ENCODE measurements at places on chromosomes 6 and 20.

DNA sequence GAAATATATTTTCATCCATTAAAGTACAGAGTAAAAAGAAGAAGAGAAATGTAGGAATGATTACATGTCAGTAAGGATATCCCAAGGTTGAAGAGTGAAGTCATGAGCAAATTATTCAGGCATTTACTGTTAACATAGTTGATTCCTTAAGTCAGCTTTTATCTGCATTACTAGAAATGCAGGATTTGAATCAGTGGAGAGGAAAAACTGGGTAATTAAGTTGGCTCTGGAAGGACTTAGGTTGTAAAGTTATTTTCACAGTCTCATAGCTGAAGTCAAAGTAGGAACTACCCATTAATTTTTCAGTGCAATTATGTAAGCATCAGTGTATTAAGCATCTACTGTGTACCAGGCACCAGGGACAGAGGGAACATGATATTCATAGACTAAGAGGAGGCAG, 7.8 kb downstream of the NAA20 start:
- DNase-seq: no peak

- peak; percentile 49 for DNase-seq
Observed at GRCh38 chr6:33620158-33620855, 815 bp upstream of the ITPR3 start.

DNA sequence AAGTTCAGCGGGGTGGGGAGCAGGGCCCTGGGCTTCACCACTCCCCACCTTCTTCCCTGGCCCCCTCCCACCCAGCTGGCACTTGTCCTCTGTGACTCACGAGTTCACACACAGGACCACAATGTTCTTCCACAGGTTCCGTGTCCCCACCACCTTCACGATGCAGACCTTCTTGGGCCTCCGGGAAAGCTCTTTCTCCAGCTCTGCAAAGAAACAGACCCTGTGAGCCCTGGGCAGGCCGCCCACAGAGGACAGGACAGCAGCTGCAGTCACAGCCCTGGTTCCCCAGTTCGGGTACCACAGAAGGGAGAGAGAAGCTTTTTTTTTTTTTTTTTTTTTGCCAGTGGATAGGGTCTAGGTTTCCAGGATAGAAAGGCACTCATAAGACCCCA, 30.9 kb downstream of the PSMG4 start:
- no peak for DNase-seq

- no peak for DNase-seq
Observed at GRCh38 chr20:53582574-53583351, 10.9 kb downstream of the ZNF217 start.

DNA sequence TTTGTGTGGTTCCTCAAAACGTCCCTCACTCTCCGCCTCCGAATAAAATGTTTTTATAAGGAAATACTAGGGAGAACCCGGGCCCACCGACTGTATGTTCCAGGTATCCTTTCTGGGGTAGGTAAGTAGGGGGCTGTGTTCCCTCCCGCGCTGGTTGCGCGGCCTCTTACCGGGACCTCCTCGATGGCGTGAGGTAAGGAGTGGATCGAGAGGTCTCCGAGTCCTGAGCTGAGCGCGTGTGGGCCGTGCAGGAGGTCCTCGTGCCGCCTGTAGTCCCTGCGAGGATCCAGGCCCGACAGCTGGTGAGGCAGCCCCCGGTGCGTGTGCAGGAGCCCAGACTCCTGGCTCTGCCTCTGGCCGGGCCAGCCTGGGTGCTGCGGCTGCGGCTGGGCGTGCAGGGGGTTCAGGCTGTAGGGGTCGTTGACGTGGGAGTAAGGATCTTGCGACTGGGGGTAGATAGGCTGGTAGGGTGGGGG, 5.1 kb downstream of the TFAP2A start:
- no peak for DNase-seq

DNA sequence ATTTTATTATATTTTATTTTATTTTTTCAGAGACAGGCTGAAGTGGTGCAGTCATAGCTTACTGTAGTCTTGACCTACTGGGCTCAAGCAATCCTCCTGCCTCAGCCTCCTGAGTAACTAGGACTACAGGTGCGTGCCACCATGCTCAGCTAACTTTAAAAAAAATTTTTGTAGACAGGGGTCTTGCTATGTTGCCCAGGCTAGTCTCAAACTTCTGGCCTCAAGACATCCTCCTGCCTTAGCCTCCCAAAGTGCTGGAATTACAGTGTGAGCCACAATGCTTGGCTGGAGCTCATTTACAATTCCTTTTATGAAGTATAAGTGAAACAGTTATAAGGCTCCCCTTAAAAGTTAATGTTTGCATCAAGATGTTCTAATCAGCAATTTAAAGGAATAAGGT, 14.5 kb downstream of the FUCA2 start:
- no peak for DNase-seq

DNA sequence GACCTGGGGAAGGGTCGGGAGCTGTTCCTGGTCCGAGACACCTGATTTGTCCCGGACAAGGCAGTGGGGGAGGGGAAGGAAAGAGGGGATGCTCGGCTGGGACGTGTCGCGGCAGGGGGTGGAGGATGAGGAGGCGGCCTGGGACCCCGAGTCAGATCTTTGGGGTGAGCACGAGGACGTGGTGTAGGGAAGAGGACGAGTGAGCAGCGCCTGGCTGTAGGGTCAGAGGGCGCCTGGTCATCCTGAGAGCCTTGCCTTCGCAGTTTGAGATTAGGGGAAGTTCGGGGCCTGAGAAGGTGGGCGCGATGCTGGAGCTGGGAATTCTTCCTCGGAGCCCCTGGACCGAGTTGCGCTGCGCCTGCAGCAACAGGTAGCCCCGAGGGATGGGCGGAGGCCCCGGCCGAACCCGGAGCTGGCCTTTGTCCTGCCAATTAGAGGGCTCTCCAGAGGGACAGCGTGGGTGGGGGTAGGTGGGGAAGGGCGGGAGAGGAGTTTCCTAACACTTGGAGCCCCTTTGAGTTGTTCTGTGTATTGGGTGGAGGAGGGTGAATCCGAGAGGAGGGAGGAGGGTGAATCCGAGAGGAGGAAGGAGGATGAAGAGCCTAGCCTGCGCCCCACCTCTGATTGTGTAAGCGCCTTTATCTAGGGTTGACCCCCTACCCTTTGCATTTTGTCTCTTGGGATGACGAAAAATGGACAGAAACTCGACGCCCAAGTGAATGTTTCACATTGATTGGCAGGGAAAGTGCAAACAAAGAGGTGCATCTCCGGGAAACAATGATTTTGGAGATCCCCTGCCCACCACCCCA, 72.0 kb downstream of the SOX4 start:
- DNase-seq: no peak

DNA sequence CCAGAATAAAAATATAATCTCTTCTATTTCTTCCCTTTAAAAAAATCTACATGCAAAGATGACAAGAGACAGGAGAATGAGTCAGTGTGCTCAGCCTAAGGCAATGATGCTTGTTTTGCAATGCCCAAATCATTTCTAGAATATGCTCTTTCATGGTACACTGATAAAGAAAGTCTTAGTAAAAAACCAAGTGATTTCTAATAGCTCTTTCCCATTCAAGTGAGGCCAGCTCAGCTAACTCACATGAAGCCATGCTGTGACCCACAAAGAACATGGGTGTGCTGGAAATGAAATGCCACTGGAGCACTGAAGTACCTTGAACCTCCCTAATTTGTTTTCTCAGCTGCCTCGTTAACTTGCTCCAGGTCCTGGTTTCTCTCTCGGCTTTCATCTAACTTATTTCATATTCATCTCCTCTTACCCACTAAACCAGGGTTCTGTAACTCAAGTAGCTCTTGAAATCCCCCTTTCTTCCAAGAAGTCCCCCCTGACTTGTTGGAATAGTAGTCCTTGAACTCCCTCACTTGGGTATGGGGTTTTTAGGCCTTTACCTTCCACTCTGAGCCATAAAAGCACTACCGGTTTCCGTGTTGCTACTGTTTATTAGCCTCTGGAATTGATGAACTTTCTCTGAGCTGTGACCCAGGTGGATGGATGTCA, 92.7 kb downstream of the IRF4 start:
- no peak for DNase-seq

- no peak for DNase-seq
Observed at GRCh38 chr20:49583669-49584417, 15.9 kb upstream of the PTGIS start.

DNA sequence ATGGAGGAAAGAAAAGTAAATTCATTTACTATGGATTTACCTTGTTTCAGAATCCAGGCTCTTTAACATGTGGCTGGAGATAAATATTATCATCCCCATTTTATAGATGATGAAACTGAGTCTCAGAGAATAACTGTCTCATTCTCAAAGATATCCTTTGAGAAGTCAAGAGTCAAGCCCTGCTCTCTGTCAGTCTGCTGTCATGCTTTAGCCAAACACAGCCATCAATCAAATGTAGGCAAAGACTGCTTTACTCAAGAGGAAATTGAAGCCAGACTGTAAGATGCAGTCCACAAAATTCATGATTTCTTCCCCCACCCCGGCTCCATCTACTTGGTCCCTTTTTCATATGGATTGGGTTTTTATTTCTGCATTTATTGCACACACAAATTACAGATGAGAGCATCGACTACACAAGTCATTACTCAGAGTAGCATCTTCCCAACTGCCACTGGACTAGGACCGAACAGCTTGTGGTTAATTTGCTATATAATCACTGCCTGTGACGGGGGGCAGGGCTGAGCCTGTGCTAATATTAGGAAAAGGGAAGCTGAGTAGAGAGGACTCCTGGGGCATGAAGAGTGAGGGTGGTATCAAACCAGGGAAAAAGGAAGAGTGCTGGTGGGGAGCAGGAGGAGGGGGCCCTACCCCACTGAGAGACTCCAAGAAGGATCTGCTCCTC, 102.7 kb upstream of the TOP1 start:
- DNase-seq: no peak
